Fibroblast of skin of abdomen (primary cell): ENCODE measurements at places on chromosomes 2 and 18.

DNA sequence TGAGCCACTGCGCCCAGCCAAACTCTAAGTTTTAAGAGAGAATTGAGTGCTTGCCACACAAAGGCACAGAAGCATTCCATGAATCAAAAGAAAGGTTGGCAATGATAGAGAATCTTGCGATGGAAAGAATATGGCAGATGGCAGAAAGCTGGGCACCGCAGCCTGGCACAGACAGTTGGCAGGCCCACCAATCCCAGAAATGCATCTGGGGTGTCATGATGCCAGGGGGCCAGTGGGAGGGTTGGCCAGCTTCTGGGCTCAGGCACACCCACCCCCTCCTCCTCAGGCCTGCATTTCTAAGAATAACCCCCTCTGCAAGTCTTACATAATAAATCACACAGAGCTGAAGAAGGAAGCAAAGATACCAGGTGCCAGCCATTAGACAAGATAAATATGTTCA, 19.6 kb downstream of the ZNF2 start:
- DNase-seq = no peak

DNA sequence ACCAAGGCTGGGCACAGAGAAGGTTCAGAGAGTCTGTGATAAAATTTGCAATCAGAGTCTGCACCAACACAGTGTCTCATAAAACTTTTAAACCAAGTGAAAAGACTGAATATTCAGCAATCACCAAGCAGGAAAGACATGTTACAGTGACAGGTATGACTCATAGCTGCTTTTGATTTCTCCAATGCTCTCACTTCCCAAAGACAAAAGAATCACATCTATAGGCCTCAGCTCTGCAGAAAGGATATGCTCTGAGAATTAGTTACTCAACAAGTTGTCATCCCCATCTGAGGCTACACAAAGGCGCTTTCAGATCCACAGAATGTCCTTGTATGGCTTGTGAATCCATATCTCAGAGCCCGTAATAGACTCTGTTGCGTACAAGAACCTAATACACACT, 92.5 kb downstream of the KCNF1 start:
- DNase-seq = peak; percentile 63

DNA sequence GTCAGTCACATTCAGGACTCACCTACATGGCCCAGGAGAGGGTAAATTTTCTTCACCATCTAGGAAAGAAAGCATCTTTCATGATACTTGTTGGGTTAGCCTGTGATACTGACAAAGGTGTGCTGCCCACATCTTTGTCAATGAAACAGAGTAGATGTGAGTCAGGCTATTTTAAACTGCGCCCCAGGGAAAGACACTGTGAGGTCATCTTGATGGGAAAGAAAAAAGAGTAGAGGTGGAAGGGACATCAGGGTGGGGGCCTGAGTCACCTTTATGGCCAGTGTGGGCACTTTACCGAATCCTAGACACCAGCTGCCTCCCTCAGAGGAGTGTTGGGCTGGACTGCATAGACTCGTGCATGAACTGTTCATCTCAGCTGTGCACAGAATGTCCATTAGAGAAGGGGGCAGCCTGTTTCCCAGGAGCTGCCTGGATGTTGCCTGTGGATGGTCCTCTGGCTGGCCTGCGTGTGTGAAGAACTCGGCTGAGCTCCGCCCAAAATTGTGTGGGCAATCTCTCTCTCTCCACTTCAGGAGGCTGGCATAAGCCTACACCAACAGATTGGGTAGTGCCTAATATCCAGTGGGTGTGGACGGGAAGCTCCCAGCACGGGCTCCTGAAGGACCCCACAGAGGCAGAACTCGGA, 278.7 kb upstream of the PXDN start:
- no peak for DNase-seq

DNA sequence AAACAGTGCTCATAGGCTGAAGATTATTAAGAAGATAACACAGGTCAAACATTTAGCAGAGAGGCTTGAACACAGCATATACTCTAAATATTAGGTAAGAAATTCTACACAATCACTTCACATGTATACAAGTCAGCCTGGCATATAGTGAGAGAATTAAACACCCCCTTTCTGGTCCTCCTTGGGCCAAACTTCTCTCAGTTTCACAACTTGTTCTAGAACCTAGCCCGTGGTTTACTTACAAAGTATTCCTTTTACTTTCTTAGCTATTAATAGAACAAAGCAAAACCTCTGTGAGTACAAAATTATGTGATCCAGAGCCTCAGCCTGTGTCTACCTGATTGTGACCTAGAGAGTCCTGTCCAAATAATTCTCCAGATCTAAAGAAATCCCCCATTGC, 562.8 kb downstream of the TNS1 start:
- DNase-seq = no peak

DNA sequence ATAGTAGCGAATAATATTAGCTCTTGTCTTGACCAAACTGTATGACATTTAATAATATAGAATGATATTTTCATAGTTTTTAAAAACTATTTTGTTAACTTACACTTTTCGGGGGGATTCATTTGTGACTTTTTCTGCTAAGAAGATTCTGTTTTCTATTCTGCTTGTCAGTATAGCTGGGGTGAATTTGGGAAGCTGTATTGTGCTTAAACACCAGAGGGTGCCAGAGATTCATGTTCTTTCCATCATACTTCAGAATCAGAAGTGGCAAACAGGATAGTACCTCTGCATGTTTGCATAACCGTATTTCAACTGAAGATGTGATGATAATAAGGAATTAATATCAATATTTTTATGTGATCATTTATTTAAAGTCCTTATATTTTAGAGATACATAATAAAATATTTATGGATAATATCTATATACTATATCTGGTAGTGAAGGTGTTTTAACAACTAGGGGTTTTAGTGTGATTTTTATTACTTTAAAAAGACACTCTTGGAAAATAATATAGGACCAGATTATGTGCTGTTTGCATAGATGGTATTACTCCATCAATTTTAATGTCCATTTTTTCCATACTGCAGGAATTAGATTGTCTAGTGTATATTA, 81.0 kb downstream of the TAF4B start:
- DNase-seq = peak; percentile 55

- DNase-seq = no peak
Measured at GRCh38 chr2:12652723-12653122, 64.0 kb upstream of the TRIB2 start.

GRCh38 chr2:171492664-171493063, 29.6 kb upstream of the CYBRD1 start:
- no peak for DNase-seq

DNA sequence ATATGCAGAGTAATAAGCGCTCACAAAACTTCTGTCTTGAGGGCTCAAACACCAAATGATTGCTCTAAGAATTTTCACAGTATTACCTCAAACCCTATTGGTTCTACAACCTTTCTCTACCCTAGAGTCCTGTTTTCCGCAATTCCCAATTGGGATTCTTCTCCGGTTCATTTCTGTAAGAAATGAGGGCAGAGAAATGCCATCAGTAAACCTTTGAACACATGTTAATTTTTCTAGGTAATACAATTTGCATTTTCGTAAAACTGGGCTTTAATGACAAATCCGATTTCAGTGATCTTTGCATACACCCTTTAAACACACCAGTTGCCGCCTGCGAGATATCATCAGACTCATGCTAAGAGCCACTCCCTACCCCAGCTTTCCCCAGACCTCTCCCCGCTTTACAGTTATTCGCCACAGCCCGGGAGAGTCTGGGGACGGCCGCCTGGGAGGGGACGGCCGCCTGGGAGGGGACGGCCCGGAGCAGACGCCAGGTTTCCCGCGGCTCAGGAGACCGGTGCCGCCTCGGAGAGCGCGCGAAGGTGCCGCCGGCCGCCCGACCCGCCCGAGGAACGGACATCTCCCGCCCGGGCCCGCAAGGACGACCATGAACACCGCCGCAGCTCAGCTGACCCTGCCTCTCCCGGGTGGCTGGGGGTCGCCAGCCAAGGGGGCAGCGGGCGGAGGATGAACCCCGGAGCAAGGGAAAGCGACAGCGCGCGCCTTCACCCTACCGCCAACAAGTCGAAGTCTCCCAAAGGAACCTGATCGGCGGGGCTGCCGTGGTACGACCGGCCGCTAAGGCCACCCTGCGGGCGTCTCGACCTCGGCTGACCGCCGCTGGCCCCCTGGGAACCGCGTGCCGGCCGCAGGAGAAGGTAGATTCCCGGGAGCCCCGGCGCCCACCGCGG, 463 bp downstream of the SMC6 start:
- peak; percentile 12 for DNase-seq

GRCh38 chr2:120272763-120273481, 20.3 kb downstream of the RALB start:
- no peak for DNase-seq

DNA sequence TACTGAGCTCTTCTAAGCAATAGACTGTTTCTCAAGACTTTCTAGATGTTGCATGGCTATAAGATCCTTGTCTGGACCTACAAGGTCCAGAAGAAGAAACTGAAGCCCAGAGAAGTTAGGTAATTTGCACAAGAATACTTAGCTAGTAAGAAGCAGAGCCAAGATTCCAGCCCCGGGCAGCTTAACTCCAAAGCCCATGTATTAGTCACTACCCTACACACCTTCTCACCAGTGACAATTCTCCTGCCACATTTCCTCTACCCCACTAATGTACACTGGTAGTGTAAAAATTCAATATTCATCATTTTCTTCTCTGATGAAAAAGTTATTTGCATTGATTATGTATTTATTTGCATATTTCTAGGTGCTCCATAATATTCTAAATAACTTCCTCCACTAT, 95.5 kb upstream of the CREB1 start:
- DNase-seq = no peak

DNA sequence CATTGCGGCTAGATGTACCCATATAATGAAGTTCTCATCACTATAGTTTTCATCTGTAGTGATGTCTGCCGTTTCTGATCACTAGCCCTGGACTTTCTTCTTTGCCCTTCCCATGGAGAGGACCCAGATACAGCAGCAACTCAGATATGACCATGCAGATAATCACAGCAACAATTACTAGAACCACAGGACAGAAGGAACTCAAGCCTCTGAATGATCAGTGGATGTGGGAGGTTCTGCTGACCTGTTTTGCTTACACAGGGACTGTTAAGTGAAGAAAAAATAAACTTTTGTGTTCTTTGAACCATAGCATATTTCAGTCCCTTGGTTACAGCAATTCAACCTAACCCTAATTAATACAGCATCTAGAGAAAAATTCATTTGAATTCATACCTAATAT, 62.7 kb downstream of the ACVR1 start:
- DNase-seq = no peak

GRCh38 chr2:12709207-12709522, 7.6 kb upstream of the TRIB2 start:
- DNase-seq = no peak

- DNase-seq = no peak
Measured at GRCh38 chr2:101931402-101931801, 60.4 kb upstream of the IL1R2 start.

DNA sequence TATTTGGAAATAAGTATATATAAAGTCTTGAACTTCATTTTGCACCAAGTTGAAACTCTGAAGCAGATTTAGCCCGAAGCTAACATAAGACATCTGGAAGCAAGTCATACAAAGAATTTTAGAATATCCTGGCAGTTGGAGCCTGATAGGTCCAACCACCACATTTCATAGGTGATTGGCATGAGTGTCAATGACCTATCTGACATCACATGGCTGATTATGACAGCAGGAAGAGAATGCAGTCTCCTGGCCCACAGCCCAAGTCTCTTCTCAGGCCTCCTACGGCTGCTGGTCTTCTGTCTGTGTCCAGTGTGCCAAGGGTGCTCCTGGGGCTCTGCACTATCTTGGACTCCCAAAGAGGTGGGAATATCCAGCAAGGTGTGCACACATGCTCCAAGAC, 325.7 kb upstream of the ACVR2A start:
- DNase-seq = no peak

DNA sequence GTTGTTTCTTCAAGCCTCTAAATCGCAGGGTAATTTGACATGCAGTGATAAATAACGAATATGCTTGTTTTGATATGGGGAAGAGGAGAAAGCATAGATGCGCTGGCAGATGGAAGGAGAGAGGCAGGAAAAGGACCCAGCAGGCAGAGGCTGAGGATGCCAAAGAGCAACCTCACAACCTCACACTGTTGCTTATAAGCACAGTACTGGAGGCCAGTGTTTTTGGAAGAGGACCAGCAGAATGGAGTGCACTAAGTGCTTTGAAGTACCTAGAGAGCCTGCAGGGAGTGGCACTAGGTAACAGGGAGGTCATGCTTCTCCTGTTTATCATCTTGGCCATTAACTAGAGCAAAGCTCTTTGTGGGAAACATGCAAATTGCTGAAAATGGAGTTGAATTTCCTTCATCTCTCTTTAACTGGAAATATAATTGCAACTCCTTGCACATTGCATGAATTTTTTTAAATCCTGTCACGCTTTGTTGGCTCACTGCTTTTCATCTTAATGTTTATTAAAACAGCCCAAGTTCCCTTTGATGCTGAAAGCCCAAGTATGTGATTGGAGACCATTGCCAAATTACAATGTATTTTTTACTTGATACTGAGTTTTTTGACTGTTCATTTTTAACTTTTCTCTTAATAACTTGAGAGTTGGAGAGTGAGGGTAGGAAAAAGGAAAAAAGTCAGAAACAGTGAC, 236.4 kb downstream of the LRRTM1 start:
- peak; percentile 15 for DNase-seq

GRCh38 chr2:236769981-236770671, 200.5 kb downstream of the ACKR3 start:
- DNase-seq = peak; percentile 100

- peak; percentile 44 for DNase-seq
Measured at GRCh38 chr18:10926621-10927161, 222.7 kb downstream of the PIEZO2 start.

DNA sequence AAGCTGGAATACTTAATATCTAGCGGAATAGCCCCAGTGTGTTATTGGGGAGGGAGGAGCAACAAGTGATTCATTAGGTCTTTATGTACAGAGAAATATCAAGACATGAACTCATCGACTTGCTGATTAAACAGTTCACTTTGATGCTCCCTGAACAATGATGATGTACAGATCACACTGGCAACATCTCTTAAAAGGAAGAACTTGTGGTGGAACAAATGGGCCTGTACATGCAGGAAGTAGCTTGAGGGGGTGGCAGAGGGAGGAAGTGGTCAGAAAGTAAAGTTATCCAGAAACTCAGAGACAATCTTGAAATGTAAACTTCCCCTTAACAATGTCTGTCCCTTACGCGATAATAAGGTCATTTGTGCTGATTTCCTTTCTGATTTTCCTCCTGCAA, 90.5 kb downstream of the NXPH2 start:
- no peak for DNase-seq

DNA sequence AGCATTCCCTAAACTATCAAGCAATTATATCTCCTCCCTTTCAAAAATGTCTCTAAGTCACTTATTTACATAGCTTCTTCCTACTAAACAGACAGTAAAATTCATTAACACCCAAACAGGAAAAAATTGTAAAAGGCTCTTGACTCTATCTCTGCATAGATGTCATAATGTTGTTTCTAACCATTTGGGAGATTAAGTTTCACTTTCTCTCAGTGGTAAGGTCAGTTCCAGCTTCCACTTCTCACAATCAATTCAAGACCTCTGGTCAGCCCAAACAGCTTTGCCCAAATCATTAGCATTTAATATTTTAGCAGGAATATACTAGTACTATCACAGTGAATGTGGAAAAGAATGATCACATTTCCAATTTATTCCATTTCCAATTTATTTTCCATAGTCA, 374.3 kb upstream of the MC4R start:
- no peak for DNase-seq
